ENCODE measurements at places on chromosomes 12 and 14. TPM values are rescaled to one million over a fixed set of nuclear protein-coding genes. Genes with fewer than 3 reads are reported as not detected.

Gene NRIP2
- total RNA-seq, result not detected

Gene TCL1A
- total RNA-seq, result not detected

Gene INHBC
- not detected for total RNA-seq

Gene GPR132
- 0.24 TPM for total RNA-seq

Gene CLEC2D
- total RNA-seq, result 1.2 TPM

Gene LRFN5
- not detected for total RNA-seq

Gene KLRK1
- total RNA-seq, result not detected

DNA sequence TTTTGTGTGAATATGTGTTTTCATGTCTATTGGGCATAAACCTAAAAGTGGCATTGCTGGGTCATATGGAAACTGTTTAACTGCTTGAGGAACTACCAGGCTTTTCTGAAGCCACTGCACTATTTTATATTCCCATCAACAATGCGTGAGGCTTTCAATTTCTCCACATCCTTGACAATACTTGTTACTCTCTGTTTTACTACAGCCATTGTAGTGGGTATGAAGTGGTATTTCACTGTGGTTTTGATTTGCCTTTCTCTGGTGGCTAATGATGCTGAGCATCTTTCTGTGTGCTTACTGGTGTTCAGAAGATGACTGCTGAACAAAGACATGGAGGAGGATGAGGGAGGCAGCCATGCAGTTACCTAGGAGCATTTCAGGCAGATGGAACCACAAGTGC lies 13.2 kb upstream of the TDG start:
- DNase-seq, result no peak
- peaks cover 30% of the 10 kb centered on the region for H3K4me1 ChIP-seq
- H3K4me3 ChIP-seq, result no peak overlapping the region
- H3K36me3 ChIP-seq, result peaks cover 28% of the 10 kb centered on the region
- H3K27me3 ChIP-seq, result no peaks in the 10 kb centered on the region
- no peak overlapping the region for H3K27ac ChIP-seq

DNA sequence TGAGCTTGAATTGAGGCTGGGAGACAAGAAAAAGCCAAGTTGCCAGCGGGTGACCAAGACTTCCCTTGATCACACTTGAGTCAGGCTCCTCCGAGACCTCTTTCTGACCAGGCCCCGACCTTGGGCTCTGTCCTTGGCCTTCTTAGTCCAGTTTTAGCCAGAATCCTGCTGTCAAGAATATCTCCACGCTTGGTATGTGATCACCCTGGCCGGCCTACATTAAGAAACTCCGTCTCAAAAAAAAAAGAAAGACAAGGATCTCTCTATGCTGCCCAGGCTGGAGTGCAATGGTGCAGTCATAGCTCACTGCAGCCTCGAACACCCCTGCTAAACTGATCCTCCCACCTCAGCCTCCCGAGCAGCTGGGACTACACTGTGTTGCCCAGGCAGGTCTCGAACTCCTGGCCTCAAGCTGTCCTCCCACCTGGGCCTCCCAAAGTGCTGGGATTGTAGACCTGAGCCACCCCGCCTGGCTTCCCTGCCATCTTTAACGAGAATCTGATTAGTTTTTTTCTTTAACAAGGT lies 1.0 kb upstream of the ITPK1 start:
- peaks cover 3% of the 10 kb centered on the region for H3K27me3 ChIP-seq
- H3K4me1 ChIP-seq, result peaks cover 28% of the 10 kb centered on the region
- DNase-seq, result no peak

DNA sequence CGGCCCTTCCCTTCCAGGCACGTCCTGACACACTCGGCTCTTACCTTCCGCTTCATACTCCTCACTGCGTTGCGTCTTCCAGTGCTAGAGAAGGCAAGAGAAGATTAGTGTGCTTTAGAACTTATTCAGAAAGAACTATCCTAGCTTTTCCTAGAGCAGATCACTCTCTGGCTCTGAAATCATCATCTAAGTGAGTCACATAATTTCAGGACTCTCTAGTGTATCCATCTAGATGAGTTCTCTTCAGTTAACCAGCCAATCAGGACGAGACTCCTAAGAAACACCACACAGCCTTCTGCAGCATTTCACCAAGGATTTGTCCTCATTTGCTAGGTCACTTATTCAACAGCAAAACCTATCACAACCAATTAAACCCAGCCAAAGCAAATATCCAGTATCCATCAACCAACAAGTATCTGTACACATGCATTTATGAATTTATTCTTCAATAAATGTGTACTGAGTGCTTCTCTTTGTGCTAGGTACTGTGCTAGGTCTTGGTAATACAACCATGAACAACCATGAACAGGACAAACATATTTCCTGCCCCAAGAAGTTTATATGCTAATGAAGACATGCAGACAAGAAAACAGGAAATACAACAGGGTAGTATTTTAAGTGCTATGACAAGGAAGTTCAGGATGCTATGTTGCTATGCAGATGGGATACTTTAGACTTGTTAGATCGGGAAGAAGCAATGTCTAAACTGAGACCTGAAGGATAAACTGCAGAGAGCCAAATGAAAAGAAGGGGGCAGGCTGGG lies 52.1 kb downstream of the NIN start:
- no peaks in the 10 kb centered on the region for H3K27me3 ChIP-seq
- H3K36me3 ChIP-seq, result peaks cover 15% of the 10 kb centered on the region
- H3K27ac ChIP-seq, result peak overlapping the region; percentile 20
- DNase-seq, result peak; percentile 53
- H3K4me1 ChIP-seq, result peaks cover 44% of the 10 kb centered on the region

- peaks cover 3% of the 10 kb centered on the region for H3K27me3 ChIP-seq
- H3K27ac ChIP-seq, result no peak overlapping the region
- no peak overlapping the region for H3K4me3 ChIP-seq
- H3K36me3 ChIP-seq, result no peaks in the 10 kb centered on the region
- no peaks in the 10 kb centered on the region for H3K4me1 ChIP-seq
- DNase-seq, result no peak
These were observed 429.9 kb downstream of the DAD1 start for GRCh38 chr14:22159099-22159498.

DNA sequence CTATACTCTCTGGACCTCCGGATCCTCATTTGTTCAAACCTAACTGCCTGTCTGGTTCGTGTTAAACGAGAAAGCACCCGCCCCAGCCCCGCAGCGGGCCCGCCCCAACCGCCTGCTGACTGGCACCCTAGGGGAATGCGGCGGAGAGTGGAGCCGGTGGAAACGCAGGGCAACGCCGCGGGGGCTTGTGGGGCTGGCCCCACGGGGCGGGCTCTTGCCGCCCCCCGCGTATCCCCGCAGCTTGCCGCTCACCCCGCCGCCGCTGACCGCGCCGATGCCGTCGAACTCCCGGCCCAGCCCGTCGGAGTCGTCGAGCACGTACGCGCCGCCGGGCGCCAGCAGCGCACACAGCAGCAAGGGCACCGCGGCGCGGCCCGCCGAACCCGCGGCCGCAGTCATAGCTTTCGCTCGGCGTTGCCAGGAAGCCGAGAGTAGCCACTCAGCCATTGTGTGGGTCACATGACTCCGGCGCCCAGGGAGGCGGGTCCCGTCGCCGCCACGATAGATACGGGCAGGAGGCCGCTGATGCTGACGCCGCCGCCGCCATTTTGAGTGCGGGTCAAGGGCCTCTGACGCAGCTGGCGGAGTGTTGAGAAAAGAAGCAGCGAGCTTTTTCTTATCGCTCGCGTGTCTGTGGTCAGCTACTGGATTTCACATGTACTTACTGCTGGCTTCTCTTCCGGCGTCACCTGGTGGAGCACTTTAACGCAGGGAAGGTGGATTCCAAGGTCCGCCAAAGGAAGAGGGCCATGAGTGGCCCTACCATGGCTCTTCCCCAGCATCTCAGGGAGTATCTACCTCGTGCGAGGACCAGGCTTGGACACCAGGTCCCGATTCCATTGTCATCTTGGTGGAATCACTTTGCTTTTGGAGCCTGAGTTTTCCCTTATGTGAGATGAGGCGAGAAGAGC lies at the start of gene GALC:
Gene GALC, minus strand, starts transcription at position 465 of the 911 bp plus-strand sequence. Its CDS starts 18 bp downstream, at position 447.
- H3K4me1 ChIP-seq, result peaks cover 22% of the 10 kb centered on the region
- H3K4me3 ChIP-seq, result peak within 1 kb of the TSS; percentile 88
- no peaks in the 10 kb centered on the region for H3K27me3 ChIP-seq
- H3K27ac ChIP-seq, result peak within 1 kb of the TSS; percentile 88

- DNase-seq, result no peak
- H3K4me1 ChIP-seq, result no peaks in the 10 kb centered on the region
- peaks cover 19% of the 10 kb centered on the region for H3K36me3 ChIP-seq
- H3K27me3 ChIP-seq, result peaks cover 2% of the 10 kb centered on the region
These were observed 81.2 kb downstream of the PRKD1 start for GRCh38 chr14:29846339-29847055.

GRCh38 chr12:7716381-7716780 lies 5.1 kb downstream of the DPPA3 start:
- H3K27me3 ChIP-seq, result peaks cover 4% of the 10 kb centered on the region
- H3K27ac ChIP-seq, result no peak overlapping the region
- H3K4me1 ChIP-seq, result no peaks in the 10 kb centered on the region
- peak; percentile 2 for DNase-seq
- H3K36me3 ChIP-seq, result no peaks in the 10 kb centered on the region

DNA sequence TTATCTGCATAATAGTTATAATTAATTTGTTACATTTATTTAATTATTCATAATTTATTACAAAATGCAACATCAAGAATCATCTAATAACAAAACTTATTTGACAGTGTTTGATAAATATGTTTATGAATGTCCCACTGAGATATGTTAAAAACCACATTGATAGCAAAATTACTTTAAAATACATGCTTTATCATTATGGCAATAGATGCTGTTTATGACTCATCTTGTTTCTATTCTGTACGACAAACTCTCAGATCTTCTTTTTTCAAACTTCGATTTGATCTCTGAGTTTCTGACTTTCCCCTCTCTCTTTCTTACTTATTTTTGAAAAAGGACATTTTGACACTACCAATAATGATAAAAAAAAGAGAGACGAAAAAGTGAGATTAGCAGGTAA lies 56.8 kb upstream of the LRRK2 start:
- no peaks in the 10 kb centered on the region for H3K36me3 ChIP-seq
- no peak overlapping the region for H3K27ac ChIP-seq
- H3K4me1 ChIP-seq, result no peaks in the 10 kb centered on the region
- no peaks in the 10 kb centered on the region for H3K27me3 ChIP-seq

GRCh38 chr12:77324763-77325468 lies 259.5 kb upstream of the E2F7 start:
- H3K4me3 ChIP-seq, result peak overlapping the region; percentile 91
- H3K27ac ChIP-seq, result no peak overlapping the region
- peaks cover 17% of the 10 kb centered on the region for H3K4me1 ChIP-seq
- DNase-seq, result peak; percentile 37
- no peaks in the 10 kb centered on the region for H3K36me3 ChIP-seq

- peaks cover 20% of the 10 kb centered on the region for H3K4me1 ChIP-seq
- no peaks in the 10 kb centered on the region for H3K27me3 ChIP-seq
- peaks cover 34% of the 10 kb centered on the region for H3K36me3 ChIP-seq
- H3K4me3 ChIP-seq, result no peak overlapping the region
- DNase-seq, result no peak
- H3K27ac ChIP-seq, result no peak overlapping the region
These were observed 4.9 kb downstream of the DDX54 start for GRCh38 chr12:113180333-113180732.

GRCh38 chr14:80606347-80606772 lies 335.2 kb downstream of the CEP128 start:
- H3K4me1 ChIP-seq, result peaks cover 23% of the 10 kb centered on the region
- H3K4me3 ChIP-seq, result no peak overlapping the region
- no peaks in the 10 kb centered on the region for H3K36me3 ChIP-seq
- no peaks in the 10 kb centered on the region for H3K27me3 ChIP-seq

GRCh38 chr12:131949431-131950181 lies at the start of gene EP400:
TSS of gene EP400 (plus strand) at chr12:131949942. CDS start at chr12:131960620, 10,678 bp downstream.
- peak; percentile 85 for DNase-seq
- peaks cover 30% of the 10 kb centered on the region for H3K4me1 ChIP-seq
- H3K27me3 ChIP-seq, result peaks cover 3% of the 10 kb centered on the region
- H3K36me3 ChIP-seq, result no peaks in the 10 kb centered on the region

DNA sequence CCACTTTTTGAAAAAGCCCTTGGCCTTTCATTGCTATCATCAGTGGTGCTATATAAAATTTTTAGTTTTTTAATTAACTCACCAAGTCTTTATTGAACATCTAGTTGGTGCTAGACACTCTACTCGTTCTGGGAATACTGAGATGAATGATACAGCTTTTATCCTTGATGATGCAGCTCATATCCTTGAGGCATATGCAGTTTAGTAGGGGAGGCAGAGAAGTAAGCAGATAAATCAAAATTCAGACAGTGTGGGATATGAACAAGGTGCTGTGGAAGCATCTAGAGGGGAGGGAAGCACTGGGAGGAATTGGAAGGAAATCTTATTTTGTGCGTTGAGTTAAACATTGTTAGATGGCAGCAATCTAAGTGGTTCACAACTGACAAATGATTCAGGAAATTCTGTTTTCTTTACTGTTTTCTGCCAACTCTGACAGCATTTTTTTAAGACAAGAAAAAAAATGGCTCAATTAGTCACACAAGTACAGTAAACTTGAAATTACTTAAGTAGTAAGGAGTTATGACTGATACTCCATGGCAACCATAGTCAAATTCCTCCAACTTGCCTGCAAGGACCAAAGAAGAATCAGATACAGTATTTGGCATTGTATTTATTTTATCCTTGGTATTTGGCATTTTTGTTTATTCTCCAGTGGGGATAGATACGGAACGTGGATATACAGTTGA lies 119.2 kb downstream of the TMTC2 start:
- H3K4me1 ChIP-seq, result no peaks in the 10 kb centered on the region
- no peak overlapping the region for H3K4me3 ChIP-seq
- no peak for DNase-seq
- H3K27ac ChIP-seq, result no peak overlapping the region
